ENCODE measurements at places on chromosomes 5 and 9.

GRCh38 chr9:79325501-79325900 lies 246.3 kb upstream of the TLE4 start:
- no peak for DNase-seq

- DNase-seq, result no peak
Observed at GRCh38 chr5:172658961-172659501, 18.0 kb downstream of the NEURL1B start.

DNA sequence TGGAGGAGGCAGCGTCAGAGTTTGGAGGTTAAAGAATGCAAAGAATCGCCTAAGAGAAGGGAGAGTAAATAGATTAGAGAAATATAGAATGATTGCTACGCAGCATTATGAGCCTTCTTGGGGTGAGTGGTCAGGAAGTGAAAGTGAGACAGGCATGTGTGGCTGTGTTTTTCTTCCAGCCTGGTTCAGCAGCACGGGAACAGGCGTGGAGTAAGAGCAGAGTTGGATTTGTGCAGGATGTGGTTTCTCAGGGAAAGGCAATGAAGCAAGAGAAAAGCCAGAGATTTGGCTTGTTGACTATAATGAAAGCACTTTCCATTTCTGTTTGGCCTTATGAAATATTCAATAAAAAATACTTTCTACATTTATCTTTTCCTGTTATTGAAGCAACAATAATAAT lies 34.3 kb upstream of the FRMD3 start:
- DNase-seq, result no peak

GRCh38 chr5:111984044-111984443 lies 227.1 kb upstream of the NREP start:
- no peak for DNase-seq

GRCh38 chr5:110027527-110028322 lies 338.0 kb downstream of the MAN2A1 start:
- DNase-seq, result no peak

DNA sequence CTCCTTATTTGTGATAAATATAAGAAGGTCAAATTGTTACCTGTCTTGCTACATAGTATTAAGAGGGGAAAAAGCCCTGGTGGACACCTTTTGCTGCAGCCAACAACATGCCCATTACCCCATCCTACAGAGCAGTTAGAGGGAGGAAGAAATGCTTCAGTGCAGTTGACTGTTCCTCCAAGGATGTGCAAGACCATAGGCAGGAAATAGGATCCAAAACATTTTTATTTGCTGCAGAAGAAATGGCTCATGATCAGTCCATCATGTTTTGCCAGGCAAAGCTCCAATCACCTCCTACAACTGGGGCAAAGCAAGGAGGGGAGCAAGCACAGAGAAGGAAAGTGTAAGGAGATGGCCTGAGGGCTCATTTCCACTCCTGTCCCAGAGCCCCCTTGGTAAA lies 399.1 kb upstream of the PIK3R1 start:
- DNase-seq, result no peak

- DNase-seq, result no peak
Observed at GRCh38 chr9:134365791-134366222, 39.6 kb downstream of the RXRA start.

Measured in NCI-H774 (cell line).